ENCODE measurements at places on chromosomes 11 and 22.

DNA sequence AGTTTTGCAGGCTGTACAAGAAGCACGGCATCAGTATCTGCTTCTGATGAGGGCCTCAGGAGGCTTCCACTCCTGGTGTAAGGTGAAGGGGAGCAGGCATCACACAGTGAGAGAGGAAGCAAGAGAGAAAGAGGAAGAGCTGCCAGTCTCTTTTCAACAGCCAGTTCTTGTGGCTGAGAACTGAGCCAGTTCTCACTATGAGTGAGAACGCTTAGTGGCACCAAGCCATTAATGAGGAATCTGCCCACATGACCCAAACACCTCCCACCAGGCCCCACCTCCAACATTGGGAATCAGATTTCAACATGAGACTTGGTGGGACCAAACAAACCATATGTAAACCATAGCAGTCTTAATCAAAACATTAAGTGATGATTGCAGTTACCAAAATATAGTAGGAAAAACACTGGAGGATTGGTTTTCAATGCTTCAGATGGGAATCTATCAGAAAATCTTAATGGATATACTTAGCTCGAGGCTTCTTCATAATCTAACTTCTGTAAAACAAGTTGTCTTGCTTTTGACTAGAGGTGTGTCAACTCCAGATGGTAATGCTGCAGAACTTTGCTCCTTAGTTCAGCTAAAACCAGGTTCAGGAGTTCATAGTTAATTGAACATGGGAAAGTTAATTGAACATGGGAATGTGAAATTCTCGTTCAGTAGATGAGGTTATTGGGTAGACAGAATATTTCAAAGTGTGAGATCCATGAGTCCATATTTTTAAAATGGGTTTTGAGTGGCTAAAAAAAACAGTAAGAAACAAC lies 12.2 kb downstream of the FAR1 start:
- peak; percentile 42 for DNase-seq

DNA sequence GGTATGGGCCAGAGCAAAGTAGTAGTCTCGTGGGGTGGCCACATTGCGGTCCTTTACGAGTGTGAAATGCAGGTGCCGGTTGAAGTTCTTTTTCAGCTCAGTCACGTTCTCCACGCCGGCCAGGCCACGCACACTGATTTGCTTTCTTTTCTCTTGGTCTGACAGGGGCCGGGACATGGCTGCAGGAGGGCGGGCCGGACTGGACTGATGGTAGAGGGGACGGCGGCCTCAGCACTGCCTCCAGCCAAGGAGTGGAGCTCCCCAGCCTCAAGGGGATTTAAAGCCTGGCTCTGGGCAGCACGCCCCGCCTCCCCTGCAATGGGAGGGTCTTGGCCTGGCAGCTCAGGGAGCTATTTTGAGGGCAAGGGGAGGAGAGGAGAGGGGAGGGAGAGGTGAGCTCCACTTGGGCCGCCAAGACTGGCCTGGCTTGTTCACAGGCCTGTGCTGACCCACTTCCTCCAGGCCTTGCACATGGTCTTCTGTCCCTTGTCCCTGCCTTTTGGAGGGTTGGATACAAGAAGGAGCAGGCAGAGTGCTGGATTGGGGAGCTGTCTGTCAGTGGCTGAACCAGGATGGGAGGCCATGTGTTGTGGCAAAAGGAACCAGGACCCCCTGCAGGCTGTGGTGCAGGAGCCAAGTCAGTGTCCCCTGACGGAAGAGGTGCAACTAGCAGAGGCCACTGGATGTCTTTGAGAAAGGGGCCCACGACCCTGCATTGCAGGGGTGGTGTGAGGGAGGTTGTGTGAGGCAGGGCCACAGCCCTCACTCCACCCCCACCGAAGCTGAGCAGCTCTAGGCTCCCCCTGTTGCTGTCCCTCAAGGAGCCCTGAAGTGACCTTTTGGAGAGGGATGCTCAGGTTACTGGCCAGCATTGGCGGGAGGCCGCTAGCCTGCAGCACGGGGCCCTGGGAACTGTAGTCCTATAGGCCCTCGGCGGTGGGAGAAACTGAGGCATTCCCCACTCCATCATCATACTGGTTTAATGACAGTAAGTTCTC lies at the start of gene PYGM:
Gene PYGM (minus strand): TSS at position 253 of the 998 bp plus-strand sequence. CDS start 76 bp downstream, at position 177.
- peak; percentile 31 for DNase-seq

DNA sequence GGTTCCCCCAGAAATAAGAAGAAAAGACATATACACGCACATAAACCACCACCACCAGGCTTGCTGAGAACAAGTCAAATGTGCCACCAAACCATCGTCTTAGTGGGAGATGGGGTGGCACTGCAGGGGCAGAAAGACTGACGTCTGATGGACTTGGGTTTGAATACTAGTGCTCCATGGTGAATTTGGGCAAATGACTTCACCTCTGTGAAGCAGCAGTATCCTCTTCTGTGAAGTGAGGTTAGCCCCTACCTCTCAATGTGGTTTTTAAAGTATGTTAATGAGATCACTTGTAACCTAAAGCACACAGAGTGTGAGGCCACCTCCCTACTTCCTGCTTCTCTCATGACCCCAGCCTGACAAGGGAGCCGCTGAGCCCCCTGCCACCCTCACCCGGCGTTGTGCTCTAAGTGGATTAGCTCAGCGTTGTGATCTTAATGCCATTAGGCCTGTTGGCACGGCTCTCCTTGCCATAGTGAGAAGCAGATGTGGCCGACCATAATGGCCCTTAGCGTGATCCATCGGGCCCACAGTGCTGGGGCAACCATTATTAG lies 14.4 kb downstream of the ZBTB16 start:
- no peak for DNase-seq

DNA sequence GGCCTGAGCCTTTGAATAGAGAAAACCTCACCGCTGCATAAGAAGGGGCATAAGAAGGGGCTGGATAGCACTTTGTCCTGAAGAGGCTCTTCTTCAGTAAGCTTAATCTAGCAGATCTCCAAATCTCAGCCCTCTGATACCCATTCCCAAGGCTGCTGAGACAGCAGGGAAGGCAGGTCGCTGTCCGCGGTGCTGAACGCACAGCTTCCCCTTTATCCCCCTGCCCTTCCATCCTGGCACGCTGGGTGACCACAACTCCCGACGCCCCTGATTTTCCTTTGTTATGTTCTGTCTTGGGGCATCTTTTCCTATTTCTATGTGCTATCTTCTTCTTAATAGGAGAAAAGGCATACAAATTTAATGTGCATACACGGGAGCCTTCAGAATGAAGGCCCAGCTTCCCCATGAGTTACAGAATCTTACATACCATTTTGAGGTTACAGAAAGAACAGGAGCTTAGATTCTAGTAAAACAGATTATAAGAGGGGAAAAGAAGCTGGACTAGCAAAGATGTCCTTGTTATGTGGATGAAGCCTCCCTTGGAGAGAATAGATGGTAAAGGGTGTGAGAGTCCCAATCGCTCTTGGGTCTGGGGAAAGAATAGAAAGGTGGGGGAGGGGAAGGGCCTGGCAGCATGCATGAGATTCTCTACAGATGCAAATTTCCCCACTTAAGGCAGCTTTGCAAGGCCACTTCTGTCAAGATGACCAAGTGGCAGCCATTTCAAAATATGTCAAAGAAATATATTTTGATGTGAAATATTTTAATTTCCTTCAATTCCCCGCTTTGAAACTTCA lies 5.7 kb upstream of the SULT4A1 start:
- DNase-seq = peak; percentile 45

DNA sequence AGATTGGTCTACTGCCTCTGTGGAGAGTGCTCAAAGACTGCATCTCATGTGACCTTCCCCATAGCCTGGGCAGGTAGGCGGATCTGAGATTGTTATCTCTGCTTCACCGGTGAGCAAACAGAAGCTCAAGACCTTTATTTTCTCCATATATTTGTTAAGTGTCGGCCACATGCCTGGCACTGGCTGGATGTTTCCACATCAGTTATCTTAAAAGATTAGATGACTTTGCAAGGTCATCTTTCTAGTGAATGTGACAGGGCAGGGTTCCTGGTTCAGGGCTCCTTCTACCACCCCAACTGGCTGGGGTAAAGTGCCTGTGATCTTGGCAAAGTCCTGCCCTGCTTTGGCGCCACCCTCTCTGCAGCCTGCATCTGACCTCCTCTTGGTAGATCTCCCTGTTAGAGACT lies 125.0 kb downstream of the CCDC81 start:
- no peak for DNase-seq

DNA sequence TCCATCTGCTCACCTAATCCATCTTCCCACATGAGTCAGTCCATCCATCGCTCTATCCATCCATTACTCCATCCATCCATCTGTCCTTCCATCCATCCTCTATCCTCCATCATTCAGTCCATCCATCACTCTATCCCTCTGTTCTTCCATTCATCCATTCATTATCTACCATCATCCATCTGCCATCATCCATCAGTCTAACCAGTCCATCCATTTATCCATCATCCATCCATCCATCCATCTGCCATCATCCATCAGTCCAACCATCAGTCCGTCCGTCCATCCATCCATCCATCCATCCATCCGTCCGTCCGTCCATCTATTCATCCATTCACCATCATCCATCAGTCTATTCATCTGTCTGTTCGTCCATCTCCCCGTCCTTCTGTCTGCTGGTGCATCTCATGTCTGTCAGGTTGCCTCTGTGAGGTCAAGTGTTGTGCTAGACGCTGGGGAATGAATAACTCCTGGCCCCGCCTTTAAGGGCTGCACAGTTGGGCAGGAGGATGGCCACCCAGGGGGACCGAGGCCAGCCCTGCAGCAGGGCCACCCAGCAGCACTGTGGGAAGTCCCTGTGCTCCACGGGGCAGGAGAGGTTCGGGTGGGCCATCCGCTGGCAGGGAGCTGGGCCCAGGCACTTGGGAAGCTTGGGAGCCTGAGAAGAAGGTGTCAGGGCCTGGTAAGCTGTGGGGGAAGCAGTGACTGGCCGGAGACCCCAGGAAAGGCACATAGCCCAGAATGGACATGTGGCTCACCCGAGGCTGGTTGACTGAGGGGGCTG lies 137.1 kb downstream of the CTTN start:
- DNase-seq = no peak

DNA sequence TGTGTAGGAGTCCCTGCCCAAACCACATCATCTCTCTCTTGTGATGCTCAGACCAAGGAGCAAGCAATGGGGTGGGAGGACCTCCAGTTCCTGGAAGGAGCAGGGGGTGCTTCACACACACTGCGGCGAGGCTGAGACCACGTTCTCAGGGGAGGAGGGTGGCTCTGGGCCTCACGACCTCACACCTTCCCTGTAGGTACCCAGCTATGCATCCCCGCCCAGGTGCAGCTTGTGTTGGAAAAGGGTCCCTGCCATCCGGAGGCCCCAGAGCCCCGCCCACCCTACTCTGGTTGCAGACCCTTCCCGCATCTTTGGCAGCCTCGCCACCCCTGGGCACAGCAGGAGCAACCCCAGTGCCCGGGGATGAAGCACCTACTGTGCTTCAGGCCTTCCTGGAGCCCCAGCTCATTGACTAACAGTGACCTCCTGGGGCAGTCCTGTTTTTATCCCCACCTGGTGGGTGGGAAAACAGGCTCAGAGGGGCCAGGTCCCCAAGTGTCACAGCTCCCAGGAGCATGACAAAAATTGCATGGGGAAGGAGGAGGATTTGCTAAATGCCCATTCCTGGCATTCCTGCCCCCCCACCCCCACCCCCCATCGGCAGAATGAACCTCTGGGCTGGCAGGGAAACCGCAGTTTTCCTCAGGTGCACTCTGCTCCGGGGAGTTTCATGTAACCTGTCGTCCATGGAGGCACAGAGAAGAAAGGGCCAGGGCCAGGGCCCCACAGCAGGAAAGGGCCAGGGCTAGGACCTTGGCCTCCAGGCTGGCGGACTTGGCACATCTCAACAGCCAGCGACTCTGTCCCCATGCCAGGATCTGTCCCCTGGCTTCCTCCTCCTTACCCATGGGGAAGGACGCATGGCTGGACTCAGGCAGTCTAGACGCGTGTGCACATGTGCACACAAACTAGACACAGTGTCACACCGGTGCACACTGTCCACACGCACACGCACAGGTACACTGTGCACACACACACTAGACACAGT lies 81.0 kb downstream of the IGLL1 start:
- DNase-seq = no peak

DNA sequence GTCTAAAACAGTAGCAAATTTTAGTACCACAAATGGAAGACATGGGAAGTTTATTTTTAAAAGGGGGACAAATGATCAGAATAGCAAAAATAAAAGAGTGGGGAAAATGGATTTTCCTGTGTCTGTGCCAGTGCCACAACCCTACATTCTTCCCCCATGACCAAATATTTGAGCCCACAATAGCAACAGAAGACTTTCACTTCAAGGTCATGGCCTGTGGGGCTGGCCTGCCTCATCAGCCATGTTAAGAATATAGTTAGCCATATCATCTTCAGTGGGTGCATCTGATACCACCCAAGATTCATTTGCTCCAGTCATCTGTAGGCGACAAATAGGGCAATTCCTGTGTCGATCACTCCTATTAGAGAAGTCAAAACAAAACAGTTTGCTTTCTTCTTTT lies 26.3 kb downstream of the RNF141 start:
- peak; percentile 44 for DNase-seq

DNA sequence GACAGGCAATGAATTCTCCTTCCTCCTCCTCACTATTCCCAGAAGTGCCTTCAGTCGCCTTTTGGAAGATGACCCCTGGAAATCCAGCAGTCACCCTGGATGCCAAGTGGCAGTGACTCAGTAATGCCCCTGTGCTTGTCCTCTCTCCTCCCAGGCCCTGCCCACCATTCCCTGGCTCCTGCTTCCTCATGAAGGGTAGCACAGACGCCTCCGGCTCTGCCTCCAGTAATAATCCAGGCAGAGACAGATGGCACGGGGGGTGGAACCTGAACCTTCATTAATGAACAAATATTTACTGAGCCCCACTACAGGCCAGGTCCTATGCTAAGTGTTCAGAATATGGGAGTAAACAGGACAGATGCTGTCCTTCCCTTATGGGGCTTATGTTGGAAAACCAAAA lies 23.2 kb downstream of the SYT13 start:
- DNase-seq = no peak

All from iris pigment epithelial cell (primary cell).